H9 (cell line): ENCODE measurements at places on chromosomes 4 and X.

DNA sequence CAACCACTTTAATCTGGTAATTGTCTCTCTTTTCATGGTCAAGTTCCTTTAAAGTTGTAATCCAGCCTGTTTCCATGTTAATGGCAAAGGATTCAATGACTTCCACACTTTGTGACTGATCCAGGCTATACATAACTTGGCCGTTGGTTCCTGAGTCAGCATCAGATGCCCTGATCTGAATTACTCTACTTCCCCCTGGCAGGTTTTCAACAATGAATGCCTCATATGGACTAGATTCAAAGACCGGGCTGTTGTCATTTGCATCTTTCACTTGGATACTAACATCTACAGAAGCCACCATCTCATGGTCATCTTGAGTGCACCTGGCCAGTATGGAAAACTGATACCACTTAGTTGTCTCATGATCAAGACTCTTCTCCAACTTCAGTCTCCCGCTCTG, 62.6 kb upstream of the MTNR1A start:
- no peak for DNase-seq

- DNase-seq = no peak
Measured at GRCh38 chr4:150315691-150316090, 237.4 kb downstream of the DCLK2 start.

DNA sequence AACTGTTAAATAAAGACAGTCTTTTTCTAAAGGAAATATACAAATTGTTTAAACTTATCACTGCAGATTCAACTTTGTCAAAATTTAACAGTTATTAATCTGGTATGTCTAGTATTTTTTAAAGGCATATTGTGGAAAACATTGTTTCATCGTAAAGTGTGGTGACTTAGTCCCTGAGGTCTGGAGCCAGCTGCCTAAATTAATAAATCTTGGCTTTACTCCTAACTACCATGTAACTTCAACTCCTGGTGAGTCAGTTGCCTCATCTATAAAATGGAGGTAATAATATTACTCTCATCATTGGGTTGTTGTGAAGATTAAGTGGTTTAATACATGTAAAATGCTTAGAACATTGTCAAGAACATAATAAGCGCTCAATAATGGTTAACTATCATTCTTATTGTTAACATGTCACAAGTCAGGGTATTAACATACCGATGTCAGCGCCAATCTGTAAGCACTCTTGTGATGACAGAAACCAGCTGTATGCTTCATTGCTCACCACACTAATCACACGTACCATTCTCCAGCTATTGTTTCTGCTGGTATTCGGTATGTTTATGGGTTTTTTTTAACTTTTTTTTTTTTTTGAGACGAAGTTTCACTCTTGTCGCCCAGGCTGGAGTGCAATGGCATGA, 14.1 kb upstream of the SMIM43 start:
- no peak for DNase-seq

DNA sequence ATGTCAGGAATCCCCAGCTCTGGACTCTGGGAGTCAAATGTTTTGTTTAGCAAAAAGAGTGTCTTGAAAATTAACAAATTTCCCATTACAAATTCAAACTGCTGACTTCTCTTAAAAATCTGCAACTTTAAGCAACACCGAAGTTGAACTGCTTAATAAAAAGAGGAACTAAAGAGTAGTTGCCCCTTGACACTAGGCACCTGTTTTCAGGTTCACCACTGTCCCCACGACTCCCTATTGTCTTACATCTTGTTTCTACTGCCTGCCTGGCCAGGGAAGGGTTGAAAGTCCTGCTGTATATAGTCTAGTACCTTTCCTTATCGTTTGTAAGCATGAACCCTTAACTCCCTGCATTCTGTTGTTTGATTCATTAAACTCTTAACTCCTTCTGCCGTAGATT, 173.9 kb downstream of the SCFD2 start:
- no peak for DNase-seq

- no peak for DNase-seq
Measured at GRCh38 chr4:100525686-100526085, 7.9 kb upstream of the EMCN start.

GRCh38 chr4:79338148-79338547, 12.3 kb upstream of the NAA11 start:
- no peak for DNase-seq

DNA sequence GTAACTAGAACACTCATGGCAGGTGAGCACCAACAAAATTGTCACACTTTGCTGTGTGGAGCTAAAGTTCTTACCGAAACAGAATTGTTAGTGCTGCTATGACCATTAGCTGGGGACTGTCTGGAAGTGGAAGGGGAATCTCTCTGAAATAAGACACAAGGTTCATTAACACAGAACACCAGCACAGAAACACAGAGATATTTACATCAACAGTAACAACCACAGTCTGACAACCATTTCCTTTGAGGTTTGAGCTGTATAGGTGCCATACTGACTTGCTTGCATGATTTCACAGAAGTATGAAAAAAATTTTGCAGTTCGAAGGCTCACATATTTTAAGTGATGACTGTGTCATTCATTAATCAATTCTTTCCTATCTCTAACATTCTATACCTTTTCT, 109.8 kb downstream of the NYX start:
- no peak for DNase-seq
